Hematopoietic multipotent progenitor cell (in vitro differentiated cells): ENCODE measurements at places on chromosomes 3 and 15. TPM values are rescaled to one million over a fixed set of nuclear protein-coding genes. Genes with fewer than 3 reads are reported as not detected.

The SSUH2 gene
- under 0.01 TPM for total RNA-seq

The CYP1A2 gene
- total RNA-seq = not detected

The HRG gene
- total RNA-seq = not detected

- no peak for DNase-seq
Observed at GRCh38 chr3:152177757-152178156, 91.0 kb upstream of the MBNL1 start.

DNA sequence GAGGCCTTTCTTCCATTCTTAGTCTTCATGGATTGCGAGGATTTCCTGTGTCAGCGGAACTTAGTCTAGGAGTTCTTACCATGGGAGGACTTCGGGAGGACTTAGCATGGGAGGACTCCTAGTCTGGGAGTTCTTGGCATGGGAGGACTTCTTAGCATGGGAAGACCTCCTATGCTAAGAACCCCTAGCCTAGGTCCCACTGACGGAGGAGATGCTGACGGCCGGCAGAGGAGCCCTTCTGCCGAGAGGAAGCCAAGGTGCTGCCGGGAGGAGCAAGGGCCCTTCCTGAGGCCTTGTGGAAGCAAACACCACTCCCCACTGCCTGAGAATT, 35.6 kb upstream of the LDHAL6B start:
- no peak for DNase-seq

DNA sequence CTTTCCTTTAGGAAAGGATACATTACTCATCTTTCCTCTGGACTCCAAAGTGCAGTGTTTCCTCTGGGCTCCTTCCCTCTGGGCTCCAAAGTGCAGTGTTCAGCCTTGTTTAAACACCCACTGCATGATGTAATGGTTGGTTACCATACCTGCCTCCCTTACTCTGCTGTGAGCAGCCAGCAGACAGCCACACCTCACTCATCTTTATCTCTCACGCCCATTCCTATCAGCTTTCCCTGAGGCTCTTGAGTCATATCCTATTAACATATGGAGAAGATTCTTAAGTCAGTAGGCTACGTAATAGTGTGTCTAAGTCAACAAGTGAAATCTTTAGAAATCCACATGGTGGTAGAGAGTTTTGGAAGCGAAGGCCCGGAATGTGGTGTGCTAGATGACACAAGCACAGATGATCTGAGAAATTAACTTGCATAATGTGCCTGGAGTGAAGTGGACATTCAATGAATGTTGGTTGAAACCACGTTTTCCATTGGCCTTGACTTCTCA, 97.2 kb upstream of the CTNNB1 start:
- DNase-seq = no peak

GRCh38 chr3:133054586-133054985, 16.4 kb downstream of the TMEM108 start:
- DNase-seq = no peak

- no peak for DNase-seq
Observed at GRCh38 chr3:73235768-73236167, 174.3 kb downstream of the EBLN2 start.

DNA sequence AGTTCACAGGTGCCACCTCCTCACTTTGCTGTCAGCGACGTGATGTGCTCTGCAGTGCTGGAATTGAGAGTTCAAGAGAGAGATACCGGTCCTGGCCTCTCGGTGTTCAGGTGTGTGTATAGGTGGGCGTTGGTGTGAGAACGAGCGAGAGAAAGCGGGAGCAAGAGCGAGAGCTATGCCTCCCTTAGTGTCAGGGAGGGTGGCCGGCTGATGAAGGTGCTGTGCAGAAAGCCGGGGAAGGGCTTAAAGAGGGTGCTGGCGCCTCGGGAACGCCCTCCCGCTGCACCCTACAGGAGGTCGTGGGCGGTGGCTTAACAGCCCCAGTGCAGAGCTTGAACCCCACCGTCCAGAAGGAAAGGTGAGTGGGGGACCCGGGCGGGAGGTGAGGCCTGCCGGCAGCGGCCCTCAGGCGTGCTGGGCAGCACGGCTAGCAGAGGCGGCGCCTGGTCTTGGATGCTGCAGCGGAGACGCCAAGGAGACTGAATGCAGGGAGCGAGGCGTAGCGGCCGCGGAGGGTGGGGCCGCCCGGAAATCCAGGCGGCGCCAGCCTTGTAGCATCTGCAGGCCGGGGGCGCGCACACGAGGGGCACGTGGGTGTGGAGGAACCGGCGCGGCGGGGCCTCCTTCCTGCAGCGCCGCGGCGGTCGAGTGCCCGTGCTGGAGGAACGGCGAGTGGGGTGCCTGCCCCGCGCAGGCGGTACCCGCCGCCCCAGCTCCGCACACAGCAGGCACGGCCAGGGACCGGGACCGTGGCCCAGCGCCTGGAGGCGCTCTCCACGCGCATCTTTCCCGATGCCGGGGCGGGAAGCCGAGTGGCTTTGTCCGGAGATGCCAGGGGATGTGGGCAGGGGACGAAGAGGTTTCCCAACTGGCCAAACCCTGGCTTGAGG, 246.8 kb upstream of the TOPAZ1 start:
- DNase-seq = no peak

GRCh38 chr3:133330522-133330921, 69.3 kb upstream of the BFSP2 start:
- DNase-seq = no peak
